ENCODE measurements at places on chromosomes 11 and 22.
A peak's percentile ranks its signal among the peaks of the same experiment; 100 is the strongest.

DNA sequence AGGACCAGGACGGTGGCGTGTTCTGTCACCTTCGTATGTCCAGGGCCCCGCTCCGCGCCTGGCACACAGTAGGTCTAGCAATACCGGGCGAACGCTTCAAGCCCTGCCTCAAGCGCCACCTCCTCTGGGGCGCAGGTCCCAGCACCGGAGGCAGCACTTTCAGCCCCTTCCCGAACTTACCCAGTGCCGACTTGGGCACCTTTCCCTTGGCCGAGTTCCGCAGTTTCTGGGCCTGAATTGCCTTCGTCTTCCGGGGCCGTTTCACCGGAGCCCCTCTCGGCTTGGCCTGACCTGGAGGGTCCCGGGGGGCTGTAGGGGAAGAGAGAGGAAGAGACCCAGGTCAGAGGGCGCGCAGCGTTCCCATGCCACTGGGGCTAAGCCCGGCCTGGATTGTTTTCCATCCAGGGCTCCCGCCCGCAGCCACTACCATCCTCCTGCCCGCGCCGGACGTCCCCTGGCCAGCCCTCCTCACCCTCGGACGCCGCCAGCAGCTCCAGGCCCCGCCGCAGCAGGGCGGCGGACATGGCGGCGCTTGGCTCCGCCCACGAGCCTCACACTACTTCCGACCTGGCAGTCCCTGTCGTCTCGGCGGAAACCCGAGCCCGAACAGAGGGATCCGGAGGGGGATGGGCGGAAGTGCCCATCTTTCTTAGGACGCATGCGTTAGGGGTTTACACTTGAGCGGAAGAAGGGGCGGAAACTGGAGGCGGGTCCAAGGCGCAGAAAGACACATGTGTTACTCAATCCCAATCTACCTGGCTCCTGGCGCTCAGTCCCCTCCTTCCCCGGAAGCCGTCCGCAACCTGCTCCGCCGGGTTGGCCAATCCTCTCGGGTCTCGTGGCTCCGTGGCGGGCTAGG is at the start of gene RPS19BP1:
RPS19BP1 (minus strand) TSS at position 534 of the 859 bp plus-strand sequence; CDS start at position 524, 10 bp downstream.
- DNase-seq: peak; percentile 98

GRCh38 chr11:87897921-87898320 is 277.3 kb downstream of the RAB38 start:
- DNase-seq: no peak

- DNase-seq: no peak
Measured at GRCh38 chr11:19539861-19540260, 172.8 kb upstream of the NAV2 start.

DNA sequence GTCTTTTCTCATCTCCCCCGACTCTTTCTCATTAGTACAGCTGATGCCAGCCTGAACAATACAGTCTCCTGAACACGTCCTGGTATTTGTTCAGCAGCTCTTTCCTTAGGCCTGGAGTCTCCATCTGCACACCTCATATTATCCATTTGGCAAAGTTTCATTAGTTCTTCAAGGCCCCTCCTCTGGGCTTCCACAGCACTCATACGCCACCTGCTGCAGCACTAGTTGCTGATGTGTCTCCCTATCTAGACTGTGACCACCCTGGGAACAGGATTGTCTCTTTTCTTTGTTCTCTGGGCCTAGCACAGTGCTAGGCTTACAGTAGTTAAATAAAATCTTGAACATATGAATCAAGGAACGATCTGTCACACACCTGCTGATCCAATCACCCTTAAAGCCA is 17.2 kb downstream of the DCHS1 start:
- no peak for DNase-seq

DNA sequence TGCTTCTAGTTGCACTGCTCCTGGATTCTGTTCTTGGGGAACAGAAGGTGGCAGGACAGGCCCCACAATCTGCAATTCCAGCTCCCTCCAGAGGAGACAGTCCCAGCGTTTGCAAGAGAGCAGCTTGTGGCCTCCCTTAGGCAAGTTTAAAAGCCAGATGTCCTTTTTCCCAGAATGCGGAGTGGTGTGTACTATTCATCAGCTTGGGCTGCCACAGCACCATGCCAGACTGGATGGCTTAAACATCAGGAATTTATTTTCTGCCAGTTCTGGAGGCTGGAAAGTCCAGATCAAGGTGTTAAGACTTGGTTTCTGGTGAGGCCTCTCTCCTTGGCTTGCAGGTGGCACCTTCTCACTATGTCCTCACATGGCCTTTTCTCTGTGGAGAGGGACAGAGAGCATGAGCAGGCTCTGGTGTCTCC is 11.7 kb downstream of the MIAT start:
- no peak for DNase-seq

DNA sequence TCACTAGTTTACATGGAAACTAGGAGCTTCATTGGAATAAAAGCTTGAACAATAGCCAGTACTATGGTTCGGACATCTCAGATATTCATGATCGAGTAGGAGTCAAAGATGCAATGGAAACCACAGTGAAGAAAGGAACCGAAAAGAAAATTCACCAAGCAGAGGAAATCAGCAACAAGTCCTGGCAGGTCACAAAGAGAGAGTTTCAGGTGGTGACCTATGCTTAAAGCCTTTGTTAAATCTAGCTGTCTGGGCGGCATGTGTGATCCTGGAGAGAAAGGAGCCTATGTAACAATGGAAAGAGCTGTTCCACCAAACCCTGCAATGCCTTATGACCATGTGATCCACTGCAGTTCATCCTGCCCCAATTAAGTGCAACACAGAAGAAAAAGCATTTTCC is 68.9 kb upstream of the POU2AF2 start:
- no peak for DNase-seq

GRCh38 chr11:17753153-17753552 is 18.6 kb downstream of the KCNC1 start:
- no peak for DNase-seq

DNA sequence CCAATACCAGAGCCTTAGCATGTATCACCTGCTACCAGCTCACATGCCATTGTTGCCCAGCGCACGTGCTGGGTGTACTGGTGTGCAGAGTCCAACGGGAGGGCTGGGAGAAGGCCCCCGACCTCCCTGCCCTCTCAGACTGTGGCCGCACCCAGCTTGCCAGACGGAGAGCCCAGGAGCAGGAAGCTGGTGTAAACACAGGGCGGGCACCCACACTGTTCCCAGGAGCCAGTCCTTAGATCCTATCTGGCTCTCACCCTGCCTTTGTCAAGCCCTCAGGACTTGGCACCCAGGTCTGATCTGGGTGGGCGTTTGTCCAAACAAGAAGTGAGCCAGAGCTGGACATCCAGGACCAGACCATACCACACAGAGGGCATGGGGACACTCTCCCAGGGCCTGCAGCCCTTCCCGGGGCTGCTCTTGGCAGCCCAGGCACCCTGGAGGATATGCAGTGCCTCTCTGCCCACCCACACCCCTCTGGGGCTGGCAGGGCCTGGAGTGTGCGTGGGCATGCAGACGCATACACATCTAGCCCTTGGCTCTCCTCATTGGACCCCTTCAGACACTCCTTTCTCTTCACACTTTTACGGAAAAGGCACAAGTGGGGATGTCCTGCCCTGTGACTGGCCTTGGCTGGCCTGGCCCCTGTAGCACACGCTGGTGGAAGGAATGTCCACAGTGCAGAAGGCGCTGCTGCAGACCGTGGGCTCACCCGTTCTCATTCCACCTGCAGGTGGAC is 19.9 kb upstream of the CLDN5 start:
- no peak for DNase-seq
